COR-L47 (cell line): ENCODE measurements at places on chromosomes 4 and X.

DNA sequence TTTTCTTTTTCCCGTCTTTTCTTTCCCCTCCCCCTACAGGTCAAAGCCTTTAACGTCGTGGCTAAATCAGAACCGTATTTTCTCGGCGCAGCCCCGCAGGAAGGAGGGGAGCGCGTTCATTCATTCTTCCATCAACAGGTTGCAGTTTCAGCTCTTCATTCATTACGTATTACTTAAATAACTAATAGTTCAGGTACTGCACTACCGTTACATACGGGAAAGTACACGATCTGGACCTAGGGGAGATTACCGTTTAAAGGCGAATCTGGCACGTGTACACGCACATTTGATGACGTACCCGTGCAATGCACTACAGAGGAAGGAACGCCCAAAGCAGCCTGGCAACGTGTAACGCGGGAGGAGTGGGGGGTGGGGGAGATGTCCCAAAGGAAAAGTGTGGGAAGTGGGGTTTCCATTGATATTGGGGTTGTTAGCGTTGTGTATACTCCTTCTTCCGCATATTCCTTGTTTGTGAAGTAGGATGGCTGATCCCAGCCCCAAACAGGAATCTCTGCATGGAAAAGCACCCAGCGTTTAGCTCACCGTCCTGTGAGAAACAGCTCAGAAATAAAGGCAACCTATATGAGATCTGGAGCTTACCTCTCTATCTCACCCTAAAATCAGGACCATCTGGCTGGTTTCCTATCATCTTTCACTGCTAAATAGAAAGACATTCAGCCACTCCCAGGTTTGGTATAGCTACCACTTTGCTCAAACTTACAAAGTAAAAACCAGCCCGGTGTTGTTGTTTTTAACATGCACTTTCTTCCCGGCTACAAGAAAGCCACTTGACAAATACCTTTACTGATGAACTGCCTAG is 585 bp upstream of the SEC24D start:
- DNase-seq, result peak; percentile 24

DNA sequence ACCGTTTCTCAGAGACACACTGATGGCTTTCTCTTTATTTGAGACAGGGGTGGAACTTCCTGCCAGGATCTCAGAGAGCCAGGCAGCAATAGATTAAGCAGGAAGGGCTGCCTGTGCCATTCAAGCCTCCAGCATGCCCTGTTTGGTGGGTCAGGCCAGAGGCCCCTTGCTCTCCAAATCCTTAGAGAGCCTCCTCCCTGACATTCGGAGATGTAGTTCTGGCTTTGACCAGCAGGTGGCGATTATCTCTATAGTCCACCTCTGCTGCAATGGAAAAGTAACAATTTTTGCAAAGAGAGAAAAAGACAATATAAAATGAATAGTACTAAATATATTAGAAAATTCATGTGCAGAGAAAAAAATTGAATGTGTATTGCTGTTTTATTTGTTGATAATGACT is 93.9 kb downstream of the NXF2B start:
- no peak for DNase-seq

DNA sequence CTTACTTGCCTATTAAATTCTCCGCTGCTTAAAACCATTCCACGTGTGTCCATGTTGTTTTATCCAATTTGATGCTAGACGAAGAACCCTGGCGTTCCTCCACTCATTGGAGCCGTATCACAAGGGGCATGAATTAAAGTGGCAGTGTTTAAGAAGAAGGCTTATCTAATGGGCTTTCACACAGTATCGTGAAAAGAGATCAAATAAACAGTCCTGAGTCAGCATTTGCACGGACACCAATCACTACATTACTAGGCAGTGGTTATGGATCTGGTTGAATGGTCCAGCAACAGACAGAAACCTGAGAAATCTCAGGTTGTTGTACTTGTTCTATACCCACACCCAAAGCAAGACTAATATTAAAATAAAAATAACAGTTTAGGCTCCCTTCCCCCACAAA is 671.6 kb downstream of the FAT4 start:
- DNase-seq, result no peak

GRCh38 chr4:133839326-133839725 is 362.3 kb downstream of the PABPC4L start:
- no peak for DNase-seq

DNA sequence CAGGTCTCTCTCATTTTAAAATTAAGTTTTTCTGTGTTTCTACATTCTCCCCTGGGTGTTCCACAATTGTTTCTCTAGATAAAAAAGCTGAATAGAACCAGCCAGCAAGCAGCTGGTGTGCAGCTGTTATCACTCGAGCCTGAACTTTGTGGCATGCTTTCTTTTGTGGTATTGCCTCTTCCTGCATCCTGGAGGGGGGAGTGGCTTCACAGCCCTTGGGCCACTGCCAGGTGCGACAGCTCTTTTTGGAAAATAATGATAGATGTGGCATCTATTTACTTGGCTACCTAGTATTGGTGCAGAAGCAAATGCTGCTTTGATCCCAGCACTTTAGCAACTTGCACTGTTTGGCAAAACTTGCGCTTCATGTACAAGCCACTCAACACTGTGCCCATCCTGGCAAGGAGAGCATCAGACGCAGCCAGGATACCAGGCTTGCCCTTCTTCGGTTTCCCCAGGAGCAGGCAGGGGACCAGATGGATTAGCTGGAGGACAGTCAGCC is 69.4 kb downstream of the HMGB2 start:
- DNase-seq, result peak; percentile 87

DNA sequence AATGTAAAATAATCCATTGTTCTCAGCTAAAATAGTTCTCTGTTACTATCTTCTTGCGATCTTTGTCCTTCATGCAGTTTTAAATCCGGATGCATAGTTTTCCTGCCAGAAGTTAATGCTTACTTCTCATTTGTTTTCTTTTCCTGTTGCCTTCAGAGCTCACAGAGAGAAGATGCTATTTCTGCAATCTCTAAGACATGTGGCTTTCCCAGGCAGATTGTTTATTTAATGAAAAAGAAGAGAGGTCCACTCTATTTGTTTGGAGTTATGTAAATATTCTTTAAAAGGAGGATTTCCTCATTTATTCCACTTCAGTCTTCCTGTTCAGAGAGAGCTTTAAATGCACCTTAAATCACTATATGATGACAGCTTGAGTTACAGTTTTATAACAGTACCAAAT is 39.3 kb upstream of the HPGD start:
- DNase-seq, result no peak

DNA sequence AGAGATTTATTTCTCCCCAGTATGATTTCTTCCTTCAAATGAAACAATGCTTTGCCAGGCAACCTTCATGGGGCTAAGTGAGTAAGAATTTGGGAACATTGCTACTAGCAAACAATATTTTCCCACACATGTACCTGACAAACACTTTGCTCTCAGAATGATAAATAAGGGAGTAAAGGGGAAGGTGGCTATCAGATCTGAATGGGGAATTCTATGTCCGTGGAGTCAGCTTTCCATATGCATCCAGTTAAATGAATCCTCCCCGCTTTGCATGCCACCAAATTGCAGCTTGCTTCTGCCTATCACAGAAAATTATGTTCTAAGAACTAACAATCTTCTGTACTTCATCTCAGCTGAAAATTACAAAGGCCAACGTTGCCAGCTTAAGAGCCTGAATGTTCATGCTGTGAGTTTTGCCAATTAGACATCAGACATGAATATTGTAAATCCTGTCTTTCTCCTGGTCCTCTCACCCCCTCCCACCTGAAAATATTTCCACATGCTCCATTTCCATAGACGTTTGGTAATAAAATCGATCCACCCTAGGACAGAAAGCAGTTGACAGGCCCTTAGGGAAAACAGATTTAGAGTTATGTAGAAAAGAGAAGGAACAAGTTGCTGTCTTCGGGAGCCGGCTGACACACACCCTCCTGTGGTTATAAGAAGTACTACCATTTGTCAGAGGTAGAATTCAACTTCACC is 6.3 kb downstream of the MEPE start:
- DNase-seq, result peak; percentile 13

- DNase-seq, result no peak
Observed at GRCh38 chr4:14125375-14126129, 498.0 kb upstream of the BOD1L1 start.

DNA sequence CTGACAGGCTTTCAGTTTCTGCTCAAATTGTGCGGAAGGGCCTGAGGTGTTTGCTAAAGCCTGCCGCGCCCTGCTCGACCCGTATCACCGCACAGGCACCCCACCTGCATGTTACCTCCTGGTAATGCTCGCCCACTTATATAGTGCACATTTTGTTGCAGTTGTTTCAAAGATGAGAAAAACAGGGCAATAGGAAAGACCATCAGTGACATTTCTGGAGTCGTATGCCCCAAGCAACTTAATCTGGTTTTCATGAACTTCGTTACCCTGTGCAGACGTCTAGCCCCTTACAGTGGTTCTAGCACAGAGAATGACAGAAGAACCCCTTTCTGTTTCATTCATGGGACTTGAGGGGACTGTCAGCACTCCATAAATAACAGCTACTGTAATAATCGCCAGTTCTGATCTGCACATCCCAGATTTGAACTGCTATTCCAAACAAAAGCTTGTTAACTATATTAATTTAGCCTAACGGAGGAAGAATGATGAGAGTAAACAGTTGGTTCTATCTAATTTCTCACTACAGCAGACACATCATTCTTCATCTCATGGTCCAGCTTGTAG is 940 bp upstream of the DCTD start:
- no peak for DNase-seq

- no peak for DNase-seq
Observed at GRCh38 chr4:23162275-23162674, 469.5 kb downstream of the GBA3 start.

DNA sequence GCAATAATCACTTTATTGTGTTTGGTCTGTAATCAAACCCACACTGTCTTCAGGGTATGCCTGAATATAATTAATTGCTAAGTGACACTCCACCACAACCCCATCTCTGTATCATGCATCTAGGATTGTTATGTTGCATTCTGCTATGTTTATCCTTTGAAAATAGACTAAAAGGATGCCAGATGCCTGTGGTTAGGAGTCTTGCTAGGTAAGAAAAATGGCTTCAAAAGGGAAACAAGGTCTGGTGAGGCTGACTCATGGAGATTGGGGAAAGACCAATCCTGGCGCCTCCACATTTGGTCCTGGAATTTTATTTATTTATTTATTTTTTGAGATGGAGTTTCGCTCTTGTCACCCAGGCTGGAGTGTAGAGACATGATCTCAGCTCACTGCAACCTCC is 360.5 kb upstream of the SLC7A11 start:
- no peak for DNase-seq

GRCh38 chr4:102632241-102633065 is 128.3 kb downstream of the MANBA start:
- no peak for DNase-seq

DNA sequence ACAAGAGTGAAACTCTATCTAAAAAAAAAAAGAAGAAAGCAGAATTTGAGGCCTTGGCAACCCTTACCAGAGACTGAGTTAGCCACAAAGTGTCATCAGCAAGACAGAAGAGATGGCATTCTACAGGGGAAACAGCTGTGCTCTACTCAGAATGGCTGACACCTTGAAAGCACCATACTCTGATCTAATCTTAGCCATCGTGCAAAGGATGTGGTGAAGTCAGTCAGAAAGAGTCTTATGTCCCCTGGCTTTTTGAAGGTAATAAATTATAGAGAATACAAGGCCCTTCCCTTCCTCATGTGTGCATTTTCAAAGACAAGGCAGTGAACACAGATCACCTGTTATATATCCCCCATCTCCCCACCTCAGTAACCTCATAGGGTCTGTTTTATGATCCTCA is 13.2 kb downstream of the CLNK start:
- no peak for DNase-seq

DNA sequence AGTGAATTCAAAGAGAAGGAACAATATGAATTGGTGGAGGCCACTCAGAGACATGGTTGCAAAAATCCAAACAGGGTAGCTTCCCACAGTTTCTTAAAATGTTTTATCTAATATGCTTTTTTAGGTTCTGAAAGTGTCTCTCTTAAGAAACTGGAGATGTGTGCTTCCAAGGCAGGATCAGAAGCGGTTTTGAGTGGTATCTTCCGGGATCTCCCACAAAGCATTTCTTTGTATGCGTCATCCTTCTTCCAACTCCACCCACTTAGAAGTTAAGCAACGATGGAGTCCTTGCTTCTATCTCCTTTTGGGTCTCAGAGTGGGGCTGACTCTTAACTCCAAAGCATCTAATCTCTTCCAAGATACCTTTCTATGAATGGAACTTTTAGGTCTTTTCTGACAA is 196.7 kb downstream of the MID1 start:
- no peak for DNase-seq

DNA sequence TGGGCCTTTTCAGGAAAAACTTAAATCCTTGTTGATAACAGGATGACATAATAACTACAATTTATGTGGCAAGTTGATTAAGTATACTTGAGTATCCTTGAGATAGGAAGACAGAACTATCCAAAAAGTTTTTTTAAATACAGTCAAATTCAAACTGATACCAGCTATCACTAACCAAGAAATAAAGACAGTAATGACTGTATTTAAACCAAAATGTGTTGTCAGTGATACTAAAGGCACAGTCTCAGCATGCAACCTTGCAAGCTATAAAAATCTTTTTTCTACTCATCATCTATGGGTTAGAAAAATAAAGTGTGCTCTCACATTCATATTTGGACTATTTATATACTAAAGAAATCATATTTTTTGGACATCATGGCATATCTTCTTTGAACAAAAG is 64.7 kb downstream of the PAPSS1 start:
- DNase-seq, result no peak

- DNase-seq, result no peak
Observed at GRCh38 chr4:163505374-163505773, 10.9 kb downstream of the TMA16 start.

DNA sequence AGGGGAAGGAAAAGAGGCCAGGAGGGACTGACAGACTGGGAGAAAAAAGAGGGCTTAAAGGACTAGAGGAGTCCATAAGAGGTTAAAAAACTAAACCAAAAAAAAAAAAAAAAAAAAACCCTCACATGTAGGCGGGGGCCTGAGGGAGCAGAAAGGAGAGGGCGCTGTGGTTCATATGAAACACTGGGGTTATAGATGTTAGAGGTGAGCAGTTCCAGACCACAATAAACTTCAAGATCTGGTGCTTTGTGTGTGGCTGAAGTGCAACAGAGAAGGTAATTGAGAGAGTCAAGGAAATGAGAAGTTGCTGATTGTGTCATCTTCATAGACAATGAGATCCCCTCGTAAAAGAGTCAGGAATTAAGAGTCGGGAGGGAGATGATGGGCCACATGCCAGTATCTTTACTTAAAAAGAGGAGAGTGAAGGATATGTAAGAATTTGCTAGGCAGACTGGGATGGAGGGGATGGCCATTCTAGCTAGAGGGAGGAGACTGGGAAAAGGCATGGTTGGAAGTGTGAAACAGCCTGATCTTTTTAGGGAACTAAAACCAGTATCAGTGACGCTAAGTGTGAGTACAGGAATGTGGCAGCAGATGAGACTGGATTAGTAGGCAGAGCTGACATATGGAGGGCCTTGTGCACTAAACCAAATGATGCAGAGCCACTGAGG is 18.4 kb upstream of the OGT start:
- no peak for DNase-seq

DNA sequence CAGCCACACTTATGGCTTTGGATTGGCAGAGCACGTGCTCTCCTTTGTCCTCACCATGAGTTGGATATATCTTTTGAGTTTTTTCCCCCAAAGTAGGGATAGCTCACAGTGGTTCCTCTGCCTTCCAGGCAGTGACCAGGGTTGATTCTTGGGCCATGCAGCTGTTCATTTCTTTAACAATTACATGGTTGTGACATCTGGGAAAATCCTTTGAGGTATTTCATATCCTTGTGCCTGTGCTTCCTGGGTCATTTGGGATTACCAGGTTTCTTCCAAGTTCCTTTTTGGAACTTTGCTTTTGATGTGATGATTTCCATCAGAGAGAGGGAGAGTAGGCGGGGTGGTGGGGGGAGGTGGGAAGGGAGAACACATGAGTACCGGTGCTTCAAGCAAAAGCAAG is 15.6 kb downstream of the BCORL1 start:
- DNase-seq, result no peak

- DNase-seq, result no peak
Observed at GRCh38 chr4:56261027-56261426, 126.3 kb downstream of the AASDH start.
